ENCODE measurements at places on chromosomes 12 and 14.

DNA sequence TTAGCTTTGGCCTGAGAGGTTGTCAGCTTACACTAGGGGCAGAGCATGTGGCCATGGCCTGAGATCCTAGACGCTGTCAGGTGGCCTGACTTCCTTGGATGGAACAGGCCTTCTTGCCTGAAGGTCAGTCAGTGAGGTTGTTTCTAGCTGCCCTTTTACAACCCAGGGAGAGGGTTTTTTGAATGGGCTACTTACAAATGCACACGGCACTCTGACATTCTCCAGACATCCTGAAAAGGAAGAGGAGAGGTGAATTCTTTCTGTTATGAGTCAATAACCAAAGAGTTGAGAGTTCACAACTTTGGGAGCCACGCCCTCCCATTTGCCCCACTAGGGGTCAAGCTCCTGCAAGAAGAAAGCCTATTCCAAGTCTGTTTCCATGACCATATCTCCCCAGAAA, 7.8 kb downstream of the KRT76 start:
- no peak for DNase-seq

DNA sequence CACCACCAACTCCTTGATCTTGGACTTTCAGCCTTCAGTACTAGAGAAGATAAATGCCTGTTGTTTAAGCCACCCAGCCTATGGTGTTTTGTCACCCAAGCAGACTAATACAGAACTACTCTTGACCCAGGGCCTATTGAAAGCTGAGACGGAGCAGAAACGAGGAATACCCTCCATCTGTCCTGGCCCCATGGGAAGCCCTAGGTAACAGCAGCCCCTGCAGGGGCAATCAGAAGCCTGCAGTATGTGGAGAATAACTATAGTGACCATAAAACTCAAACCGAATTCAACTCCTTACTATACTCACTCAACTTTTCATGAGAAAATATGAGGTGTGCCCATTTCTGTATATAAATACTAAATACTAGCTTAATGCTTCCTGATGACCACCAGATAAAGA, 307.4 kb downstream of the NUAK1 start:
- DNase-seq = no peak

DNA sequence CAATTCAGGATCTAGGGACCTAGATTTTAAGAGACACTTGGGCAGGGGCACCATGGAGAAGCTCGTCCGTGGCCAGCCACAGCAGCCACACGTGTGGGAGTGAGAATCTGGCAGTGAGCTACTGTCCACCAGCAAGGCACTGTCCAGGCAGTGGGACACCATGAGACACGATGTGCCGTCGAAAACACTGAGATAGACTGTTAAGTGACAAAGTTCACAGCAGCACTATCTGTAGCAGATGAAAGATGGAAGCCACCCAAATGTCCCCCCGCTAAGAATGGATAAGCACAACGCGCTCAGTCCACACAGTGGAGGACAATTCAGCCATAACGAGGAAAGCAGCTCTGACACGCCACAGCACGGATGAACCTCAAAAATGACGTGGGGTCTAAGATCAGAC, 19.7 kb downstream of the RILPL1 start:
- no peak for DNase-seq

- DNase-seq = no peak
Measured at GRCh38 chr14:97851428-97851995, 1054.3 kb downstream of the VRK1 start.

DNA sequence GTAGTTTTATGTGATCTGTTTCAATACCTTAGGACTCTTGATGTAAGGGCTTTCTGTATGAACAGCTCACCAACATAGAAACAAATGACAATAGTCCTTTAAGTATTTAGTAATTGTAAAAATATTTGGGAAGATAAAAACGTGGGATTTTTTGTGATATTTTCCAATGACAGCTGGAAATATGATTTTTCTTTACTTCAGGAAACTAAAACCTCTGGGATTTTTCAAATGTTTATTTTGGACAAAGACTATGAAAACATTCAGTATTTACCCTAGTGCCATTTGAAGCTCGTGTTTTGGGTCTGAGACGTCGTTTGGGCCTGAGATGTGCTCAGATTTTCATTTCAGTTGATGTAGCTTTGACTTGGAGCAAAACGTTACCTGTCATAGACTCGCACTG, 240.0 kb downstream of the BMP4 start:
- DNase-seq = no peak

GRCh38 chr14:102040153-102040552, 46.7 kb downstream of the HSP90AA1 start:
- no peak for DNase-seq

All from mammary epithelial cell (primary cell).